Lung microvascular endothelial cell (primary cell): ENCODE measurements at places on chromosomes 3 and 15.

GRCh38 chr3:146679191-146679590 is 74.0 kb upstream of the PLSCR5 start:
- DNase-seq, result no peak

GRCh38 chr3:16148783-16149182 is 25.7 kb upstream of the GALNT15 start:
- DNase-seq, result peak; percentile 31

DNA sequence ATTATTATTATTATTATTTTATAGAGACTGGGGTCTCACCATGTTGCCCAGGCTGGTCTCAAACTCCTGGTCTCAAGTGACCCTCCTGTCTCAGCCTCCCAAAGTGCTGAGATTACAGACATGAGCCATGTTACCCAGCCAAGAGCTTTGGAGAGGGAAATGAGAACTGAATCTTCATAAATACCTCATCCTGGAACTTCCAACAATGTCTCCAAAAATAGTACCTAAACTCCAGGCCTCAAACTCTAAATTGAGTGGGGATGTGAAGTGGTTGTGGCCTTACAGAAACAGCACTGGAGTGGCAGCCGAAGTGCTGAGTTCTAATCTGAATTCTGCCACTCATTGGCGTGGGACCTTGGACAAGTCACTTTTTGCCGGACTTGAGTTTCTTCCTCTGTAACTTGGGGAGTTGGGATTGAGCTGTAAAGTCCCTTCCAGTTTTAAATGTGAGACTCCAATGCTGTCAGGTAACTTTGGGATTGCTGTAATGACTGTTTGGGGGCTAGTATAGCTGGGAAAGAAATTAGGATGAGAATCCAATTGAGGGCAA is 10.0 kb upstream of the SRP14 start:
- DNase-seq, result no peak

DNA sequence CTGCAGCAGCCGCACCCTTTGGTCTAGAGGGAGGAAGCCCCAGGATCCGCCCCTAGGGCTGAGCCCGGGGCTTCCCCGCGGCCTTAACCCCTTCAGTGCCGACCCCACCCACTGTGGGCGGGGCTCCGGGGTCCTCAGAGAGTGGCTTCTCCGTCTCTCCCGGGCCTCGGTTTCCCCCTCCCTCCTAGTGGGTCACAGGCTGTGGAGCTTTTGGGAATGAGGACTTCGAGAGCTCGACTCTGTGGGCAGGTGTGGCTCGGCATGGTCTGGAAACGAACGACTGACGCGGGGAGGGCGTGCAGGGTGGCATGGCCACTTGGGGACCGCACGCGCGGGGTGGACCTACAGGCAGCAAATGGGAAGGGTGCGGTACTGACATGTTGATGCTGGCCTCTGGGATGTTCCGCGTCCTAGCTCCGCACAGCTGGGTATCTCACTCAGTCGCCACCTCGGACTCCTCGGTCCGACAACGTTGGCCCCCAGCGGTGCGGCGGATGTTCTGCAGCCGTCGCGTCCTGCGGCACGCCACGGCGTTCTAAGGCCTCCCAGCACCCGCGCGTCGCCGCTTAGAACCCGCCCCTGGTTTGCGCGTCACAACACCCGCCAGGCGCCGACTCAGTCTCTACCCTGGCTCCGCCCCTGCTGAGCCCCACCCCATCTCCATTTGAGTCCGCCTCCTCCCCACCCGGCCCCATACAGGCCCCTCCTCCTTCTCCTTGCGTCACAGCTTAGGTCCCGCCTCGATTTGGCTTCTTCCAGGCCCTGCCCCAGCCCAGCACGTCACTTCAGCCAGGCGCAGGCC is at the start of the genes HYAL3 and NAA80:
HYAL3 (minus strand) TSS at position 570 of the 802 bp plus-strand sequence. CDS start 3,803 bp downstream, outside the sequence.
NAA80 (minus strand) TSS at position 570 of the 802 bp plus-strand sequence. CDS start 1,942 bp downstream, outside the sequence.
- DNase-seq, result peak; percentile 100

DNA sequence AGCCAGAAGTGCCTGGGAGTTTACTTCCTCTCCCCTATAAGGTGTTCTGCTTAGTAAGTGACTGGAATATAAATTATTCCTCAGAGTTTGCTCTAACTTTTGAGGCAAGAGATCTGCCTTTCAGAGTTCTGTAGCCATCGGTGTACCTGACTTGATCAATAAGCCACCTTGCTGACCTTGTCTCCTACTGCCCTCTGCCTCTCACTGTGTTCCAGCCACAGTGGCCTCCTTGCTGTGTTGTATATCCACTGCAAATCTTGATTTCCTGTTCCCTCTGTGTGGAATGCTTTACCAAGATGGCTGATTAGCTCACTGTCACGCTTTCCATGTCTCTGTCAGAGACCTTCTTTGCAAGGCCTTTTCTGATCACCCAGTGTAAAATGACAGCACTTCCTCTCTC is 442.4 kb downstream of the SQOR start:
- no peak for DNase-seq

DNA sequence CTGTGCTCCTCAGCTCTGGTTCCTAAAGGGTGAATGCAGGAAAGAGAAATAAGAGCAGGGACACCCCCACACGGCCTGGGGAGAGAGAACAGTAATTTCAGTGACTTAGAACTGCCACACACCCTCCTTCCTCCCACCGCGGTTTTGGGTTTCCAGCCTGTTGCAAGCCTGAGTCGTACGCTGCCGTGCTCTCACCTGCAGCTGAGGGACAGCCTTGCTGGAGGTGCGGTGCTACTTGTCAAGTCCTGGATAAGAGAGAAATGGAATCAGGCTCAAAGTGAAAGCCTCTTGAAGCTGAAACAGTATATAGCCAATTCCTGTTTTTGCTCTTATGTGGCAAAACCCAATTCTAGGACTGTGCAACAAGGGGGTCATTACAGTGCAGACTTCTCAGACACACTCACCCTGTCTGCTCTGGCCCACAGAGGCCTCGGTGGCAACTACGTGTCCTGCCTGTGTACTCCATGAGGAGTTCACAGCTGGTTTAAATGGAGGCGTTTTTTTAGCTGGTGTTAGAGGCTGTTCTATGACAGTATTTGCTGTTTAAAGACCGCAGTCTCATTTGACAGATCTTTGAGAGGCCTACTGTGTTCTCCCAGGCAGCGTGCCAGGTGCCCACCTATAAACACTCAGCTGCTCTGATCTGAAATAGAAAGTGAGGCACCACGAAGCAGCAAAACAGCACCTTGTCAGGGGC is 42.9 kb downstream of the TBC1D2B start:
- DNase-seq, result peak; percentile 14

DNA sequence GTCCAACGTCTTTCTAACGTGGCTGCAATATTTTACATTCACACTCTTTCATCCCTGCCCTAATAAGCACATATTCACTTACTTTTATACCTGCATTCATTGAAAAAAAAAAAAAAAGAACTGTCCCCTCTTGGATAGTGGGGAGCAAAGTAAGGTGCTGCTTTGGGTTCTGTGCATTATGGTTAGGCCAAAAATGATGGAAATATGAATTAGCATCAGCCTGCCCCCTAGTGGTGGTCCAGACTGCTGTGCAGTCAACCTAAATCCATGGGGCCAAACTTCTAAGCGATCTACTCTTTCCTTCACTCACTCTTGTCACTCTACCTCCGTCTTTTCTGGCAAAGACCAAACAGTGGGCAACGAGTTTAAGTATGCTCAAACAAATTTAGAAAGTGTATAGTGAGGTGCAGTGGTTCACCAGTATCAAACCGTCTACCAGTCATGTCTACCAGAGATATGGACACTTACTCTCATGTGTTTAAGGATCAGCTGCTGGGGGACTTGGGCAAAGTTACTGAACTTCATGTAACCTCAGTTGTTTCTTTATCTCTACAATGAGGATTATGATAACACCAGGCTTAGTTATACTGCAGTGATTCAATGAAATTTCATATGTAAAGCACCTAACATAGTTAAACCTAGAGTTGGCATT is 61.5 kb upstream of the GRM7 start:
- peak; percentile 35 for DNase-seq

- no peak for DNase-seq
These were observed 243.8 kb upstream of the TOPAZ1 start for GRCh38 chr3:43997788-43998369.

DNA sequence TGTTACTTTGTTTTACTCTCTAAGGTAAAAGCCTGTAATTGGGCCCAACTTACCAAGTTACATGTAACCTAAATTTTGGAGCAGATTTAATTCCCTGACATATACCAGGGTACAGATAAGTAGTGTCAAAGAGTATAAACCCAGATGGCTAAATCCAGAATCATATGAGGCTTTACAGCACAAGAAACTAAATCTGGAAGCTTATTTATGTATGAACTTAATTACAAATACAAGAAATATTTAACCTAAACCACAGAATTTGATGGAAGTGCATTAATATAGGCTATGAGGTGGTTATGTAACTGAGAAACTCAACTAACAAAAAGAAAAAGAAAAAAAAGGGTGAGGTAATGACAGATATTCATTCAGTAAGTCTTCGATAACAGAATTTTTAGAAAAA is 930.2 kb upstream of the ALCAM start:
- DNase-seq, result no peak

- no peak for DNase-seq
These were observed 41.8 kb upstream of the IQSEC1 start for GRCh38 chr3:13114811-13115575.

DNA sequence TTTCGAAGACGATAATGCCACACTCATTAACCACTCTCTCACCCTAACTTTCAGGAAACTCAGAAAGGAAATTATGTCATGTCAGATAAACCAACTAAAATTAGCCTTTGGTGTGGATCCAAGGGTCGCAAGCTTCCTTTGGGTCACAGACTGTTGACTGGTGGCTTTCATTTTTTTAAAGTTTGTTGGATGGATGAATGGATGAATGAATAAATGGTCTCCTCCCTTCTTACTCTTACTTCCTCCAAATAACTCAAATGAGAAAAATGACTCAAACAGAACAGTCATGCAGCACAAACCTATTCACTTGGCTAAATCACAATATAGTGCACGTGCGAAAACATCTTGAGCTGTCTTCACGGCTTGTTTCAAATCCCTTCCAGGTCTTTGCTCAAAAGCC is 82.9 kb upstream of the HACD2 start:
- peak; percentile 86 for DNase-seq

GRCh38 chr3:154469585-154469984 is 39.6 kb upstream of the GPR149 start:
- no peak for DNase-seq

DNA sequence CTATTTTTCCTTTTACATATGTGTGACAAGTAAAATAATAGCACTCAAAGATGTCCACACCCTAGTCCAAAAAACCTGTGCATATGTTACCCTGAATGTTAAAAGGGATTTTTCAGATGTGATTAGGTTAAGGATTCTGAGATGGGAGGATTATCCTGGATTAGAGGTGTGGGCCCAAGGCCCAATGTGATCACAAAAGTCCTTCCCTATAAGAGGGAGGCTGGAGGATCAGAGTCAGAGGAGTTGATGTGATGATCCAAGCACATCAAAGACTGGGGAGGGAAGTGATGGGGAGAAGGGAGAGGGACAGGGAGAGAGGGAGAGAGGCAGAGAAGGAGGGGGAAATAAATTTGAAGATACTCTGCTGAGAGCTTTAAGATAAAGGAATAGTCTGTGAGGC is 512.6 kb downstream of the PLOD2 start:
- DNase-seq, result no peak

- DNase-seq, result no peak
These were observed 1.7 kb upstream of the CCR8 start for GRCh38 chr3:39327746-39328349.

DNA sequence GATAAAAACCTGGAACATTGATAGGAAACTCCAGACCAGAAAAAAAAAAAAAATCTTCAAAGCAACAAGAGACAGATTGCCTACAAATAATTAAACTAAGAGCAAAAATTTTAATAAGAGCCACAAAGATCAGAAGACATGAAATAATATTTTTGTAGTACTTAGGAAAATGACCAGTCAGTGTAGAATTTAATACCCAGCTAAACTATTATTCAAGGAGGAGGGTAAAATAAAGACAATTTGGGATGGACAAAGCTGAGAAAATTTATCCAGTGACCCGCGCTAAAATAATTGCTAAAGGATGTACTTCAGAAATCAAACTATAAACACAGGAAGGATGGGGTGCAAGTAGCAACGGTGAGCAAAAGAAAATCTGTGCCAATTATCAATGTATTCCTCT is 133.2 kb downstream of the AQP9 start:
- DNase-seq, result no peak

DNA sequence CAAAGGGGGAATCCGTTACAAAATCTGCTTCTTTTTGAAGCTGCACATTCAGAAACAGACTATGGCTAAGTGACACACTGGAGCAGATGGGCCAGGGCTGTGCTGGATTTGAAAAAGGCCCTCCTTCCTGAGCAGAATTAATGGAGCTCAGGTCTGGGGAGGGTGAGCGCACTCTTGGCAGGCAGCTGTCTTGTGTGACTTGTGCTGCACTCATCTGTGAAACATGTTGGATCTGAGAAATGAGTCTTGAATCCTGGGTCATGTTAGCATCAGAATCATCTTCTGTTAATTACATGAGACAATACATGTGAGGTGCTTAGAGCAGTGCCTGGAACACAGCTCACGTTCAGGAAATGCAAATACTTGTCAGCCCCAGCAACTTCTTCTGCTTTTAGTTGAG is 219.6 kb downstream of the THSD4 start:
- no peak for DNase-seq

GRCh38 chr15:20356911-20357480 is 184.6 kb downstream of the GOLGA6L6 start:
- DNase-seq, result no peak

DNA sequence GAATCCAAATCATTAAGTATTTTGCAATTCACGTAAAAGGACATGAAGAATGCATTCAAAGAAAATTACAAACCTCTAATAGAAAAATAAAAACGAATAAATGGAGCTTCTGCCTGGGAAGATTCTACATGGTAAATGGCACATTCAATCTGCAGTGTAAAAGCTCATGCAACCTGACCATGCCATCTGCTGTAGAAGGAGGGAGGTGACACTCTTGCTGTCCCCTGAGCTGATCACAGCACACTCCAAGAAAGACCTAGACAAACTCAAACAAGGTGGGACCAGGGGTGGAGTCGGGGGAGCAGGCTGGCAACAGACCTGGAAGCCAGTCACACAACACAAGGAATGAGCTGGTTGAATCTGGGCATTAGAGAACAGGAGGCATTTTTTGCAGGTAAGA is 101.8 kb downstream of the BDH1 start:
- peak; percentile 51 for DNase-seq

DNA sequence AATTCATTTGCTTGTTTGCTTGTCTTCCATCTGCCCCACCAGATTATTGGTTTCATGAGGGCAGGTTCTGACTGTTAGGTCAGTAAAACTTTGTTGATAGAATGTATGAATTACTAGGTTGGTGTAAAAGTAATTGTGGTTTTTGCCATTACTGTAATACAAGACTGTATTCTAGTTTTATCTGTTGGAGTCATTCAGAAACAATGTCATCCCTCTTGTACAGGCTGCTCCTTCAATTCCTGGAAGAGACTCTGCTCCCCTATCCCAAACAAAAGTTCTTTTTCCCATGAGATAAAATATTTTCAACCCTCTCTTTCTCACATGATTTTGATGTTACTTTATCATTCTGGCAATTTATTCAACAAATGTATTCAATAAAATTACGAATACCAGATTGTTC is 115.0 kb downstream of the CHST2 start:
- DNase-seq, result no peak

GRCh38 chr3:123143669-123144411 is 57.9 kb upstream of the SEC22A start:
- no peak for DNase-seq
